ENCODE measurements at places on chromosomes 16 and 17. TPM values are rescaled to one million over a fixed set of nuclear protein-coding genes. Genes with fewer than 3 reads are reported as not detected.

DNA sequence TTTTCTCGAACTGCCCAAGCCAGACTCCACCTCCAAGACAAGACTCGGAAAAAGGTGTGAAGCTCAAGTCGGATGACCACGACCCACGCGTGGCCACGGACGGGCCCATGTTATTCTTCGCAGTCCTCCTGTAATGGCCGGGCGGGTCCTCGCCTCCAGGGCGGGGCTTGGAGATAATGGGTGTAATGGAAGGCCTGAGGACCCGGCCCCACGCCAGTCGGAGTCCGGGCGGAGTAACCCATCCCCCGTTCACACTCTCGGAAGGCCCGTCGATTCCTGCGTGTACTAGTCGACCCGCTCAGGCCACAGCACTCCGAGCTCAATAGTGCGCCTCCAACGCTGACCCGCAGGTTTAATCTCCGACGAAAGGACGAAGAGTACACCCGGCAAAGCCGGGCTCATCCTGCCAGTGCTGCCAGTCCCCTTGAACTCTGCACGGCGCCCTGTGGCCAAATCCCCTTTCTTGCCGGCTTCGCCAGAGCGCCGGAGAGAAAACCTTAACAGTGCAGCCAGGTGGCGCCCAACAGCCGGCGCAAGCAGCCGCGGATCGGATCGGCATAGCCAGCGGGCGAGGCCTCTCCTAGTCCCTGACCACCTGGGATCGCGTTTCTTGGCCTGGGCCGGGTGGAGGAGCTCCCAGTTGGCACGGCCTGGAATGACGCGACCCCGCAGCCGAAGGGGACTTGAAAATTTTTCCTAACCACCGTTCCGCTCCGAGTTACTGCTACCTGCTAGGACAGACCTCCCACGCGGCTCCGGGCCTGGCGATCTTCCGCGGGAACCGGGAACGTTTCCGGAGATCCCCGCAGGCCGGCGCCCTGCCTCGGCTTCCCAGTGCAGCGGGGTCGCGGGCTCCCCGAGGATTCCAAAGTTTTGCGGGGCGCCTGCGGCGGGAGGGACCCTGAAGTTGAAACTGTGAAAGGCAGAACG, 762.0 kb downstream of the KCNJ18 start:
- DNase-seq: no peak

DNA sequence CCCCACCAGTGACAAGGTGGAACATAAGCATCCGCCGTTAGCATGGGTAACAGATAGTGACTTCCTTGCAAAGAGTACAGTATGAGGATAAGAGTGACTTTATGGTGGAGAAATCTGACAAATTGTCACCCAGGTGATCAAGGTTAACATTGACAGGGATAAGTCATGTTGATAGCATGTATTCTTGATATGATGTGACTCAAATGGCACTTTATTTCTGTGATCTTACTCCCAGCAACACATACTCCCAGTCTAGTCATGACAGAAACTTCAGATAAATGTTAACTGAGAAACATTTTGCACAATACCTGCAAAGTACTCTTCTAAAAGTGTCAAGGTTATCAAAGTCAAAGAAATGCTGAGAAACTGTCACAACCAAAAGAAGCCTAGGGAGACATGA, 588.6 kb upstream of the KIF2B start:
- no peak for DNase-seq

GRCh38 chr17:53166731-53167130, 656.0 kb upstream of the KIF2B start:
- DNase-seq: no peak

- no peak for DNase-seq
Measured at GRCh38 chr16:89349947-89350633, 132.6 kb downstream of the ZNF778 start.

GRCh38 chr17:81722184-81723120, 10.4 kb downstream of the SLC25A10 start:
- no peak for DNase-seq

DNA sequence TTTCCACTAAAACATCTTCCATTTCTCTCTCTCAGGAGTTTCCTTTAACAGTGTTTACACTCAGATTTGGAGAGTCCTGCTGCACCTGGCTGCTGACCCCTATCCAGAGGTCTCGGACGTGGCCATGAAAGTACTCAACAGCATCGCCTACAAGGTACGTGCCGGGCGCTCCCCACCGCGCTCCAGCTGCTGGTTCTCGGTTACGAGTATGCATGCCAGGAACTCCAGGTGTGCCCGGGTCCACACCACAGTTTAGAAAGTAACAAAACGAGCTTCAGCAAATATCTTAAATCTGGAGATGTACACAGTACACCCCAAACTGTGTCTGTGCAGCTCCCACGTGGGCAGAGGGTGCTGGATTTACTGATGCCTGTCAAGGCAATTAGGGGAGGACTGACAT, 82.9 kb upstream of the CHMP6 start:
- no peak for DNase-seq

The MYH13 gene
- not detected for total RNA-seq

Measured in T-cell (primary cell).